ENCODE measurements at places on chromosomes 2 and 18.

DNA sequence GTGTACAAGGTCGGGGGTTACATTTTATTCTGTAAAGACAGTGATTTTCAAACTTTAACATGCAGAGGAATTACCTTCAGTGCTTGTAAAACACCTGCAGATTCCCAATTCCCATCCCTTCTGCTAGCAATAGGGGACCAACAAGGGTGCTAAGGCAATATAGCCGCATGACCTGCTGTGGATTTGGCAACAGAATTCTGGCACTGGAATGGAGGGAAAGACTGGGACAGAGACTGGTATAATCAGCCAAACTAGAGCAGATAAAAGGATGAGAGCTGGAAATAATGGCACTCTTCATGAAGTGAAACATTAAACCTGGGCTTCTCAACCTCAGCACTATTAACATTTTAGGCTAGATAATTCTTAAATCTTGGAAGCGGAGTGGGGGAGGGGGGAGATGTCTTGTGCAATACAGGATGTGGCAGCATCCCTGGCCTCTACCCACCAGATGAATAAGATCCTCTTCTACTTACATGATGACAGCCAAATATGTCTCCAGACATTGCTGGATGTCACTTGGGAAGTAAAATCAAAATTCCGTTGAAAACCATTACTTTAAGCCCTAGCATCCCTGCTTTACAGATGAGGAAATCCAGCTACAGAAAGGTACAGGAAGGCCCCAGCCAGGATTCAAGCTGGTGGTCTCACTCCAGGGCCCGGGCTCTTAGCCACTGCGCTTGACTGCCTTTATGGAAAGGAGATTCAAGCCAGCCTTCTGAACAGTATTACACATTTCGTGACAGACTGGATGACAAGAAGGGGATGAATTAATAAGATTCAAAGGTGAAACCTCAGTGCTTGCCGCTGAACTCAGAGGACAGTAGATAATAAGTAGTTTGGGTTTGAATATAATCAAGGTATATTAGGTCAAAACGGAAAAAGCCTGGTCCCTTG lies 1.7 kb downstream of the EVA1A start:
- DNase-seq, result no peak

GRCh38 chr2:19971691-19972090 lies 18.2 kb downstream of the WDR35 start:
- no peak for DNase-seq

- no peak for DNase-seq
These were observed 210.4 kb downstream of the TMEM163 start for GRCh38 chr2:134508391-134508790.

GRCh38 chr2:68925295-68925896 lies 27.3 kb downstream of the GKN2 start:
- peak; percentile 31 for DNase-seq

Data from right renal pelvis (tissue), 4 donors.